ENCODE measurements at places on chromosomes 7 and 10.

GRCh38 chr7:16106869-16107268, 314.5 kb downstream of the CRPPA start:
- DNase-seq: no peak

DNA sequence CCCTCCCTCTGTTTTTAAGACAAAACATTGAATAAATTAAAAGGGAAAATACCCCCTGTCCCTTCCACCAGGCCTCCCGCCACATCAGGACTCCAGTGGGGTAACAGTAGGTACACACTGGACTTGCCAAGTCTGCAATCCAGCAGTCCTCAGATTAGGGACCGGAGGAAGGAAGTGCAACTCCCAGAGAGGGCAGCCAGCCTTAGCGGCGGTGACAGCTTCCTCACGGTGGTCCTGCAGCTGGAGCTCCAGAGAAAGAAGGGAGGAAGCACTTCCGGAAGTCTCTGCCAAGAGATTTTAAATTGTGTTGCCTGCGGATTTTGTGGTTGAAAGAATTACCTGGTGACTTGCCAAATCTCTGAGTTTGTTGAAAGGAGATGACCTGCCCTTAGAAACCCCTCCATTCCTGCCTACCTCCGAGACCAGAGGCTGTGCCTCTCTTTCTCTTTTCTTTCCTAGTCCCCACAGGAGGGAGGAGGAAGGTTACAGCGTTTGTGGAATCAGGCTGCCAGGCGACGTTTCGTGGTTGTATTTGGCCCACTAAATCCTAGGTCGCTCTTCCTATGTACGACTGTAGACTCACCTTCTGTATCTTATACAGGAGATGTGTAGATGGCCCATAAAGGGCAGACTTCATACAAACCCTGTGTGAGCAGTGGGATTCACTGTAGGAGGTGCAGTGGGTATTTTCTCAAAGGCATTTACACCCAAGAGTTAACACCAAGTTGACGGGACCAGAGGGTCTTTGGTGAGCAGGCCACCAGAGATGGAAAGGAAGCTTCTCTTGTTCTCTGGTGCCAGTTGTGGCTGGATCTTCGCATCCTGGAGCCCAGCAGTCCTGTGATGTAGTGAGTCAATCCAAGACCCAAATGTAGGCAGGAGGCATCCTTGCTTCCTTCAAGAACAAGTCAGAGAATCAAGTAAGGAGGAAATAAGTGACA, 77.9 kb downstream of the INSIG1 start:
- DNase-seq: no peak

DNA sequence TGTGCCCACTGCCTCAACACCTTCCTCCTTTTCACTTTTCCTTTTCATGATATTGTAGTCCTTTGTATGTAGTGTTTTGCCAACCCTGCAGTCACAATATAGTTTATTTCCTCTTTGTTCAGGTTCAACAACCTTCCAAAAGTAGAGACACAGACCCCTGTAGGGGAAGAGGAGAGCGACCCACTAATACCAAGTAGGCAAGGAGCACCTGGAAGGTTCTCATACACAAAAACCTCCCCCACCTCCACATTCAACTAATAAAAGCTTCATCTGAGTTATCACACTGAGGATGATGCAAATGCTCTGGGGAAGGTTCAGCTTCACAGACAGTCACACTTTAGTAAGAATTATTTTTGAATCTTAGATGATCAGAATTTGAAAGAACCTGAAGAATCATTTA, 41.6 kb downstream of the PIK3AP1 start:
- DNase-seq: no peak

DNA sequence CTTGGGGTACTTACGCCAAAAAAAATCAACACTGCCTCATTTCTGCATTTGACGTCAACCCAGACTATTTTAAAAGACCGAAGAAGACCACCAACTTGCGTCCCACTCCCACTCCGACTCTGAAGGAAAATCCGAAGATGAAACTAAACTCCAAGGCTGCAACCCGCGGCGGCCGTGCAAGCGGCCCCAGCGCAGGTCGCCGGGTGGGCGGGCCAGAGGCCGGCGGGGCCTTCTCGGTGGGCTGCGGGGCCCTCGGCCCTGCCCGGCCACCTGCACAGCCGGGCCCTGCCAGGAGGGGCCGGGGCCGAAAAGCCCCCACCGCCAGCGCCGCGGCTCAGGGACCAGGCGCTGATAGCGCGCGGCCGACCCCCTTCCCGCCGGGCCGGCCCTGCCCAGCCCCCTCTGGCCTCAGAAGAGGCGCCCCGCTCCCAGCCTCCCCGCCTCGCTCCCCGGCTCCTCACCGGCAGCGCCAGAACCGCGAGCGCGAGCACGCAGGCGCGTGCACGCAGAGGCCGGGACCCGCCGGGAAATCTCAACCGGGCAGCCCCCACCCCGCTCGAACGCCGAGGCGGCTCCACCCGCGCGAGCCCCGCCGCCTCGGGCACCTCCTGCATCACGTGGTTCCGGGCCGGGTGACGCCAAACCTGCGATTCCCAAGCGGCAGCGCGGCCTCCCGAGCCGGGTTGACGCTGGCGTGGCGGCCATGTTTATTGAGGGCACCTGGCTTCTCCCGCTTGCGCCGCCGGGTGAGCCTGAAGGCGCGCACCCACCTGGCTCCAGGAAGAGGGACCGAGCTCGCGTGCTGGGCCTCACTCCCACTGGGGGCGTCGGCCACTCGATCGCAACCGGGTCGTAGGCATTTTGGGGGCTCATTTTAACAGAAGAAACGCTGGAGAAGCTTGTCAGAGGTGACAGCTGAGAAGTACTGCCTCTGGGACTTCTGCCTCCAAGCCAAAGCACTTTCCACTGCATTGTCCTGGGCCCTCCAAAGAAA, at the start of gene C7orf25:
Gene C7orf25 (minus strand): TSS at position 617 of the 994 bp plus-strand sequence. CDS start 1,170 bp downstream, outside the sequence.
- DNase-seq: peak; percentile 91

DNA sequence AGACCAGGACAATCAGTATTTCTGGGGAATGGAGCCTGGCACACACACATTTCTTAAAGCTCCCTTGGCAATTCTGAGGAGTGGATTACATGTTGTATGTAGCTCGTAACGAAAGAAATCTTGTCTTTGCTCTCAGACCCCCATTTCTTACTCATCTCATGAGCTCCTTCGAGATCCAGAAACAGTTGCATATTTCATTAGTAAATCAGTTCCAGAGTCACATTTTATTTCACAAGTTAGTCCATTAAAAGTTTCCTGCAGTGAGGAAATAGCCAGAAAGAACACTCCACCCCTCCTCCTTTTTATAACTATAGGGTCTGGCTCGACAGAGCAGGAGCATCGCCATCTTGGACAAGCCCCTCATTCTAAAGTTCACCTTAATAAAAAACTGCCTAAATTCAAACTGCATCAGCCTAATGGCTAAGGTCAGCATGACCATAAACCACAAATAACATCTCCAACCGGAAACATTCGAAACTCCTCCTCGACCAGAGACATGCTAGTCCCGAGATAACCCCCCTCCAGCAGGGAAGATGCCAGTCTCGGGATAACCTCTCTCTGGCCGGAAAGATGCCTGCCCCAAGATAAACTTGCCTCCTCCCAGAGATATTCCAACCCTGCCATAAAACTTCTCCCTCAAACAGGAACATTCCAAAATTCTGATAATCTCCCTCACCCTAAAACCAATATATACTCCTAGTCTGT, 7.4 kb downstream of the EGFR start:
- DNase-seq: no peak

DNA sequence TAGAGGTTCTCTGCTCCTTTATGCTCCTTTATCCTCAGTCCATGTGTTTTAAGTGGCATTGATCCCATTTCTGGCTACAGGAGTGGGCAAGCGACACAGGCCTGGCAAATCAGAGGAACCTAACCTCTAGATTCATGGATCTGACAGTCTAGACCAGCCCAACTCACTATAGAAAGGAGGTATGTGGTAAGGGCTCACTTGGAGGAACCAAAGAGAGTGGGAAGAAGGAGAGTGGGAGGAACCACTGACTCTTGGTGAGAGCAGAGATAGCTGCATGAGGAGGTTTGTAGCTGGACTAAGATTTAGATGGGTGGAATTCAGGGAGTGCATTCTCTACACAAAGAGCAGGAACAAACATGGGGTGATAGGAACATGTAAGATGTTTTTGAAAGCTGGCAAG, 11.6 kb upstream of the FRAT1 start:
- no peak for DNase-seq

- DNase-seq: peak; percentile 38
Observed at GRCh38 chr10:119542988-119543813, 682 bp upstream of the RGS10 start.

DNA sequence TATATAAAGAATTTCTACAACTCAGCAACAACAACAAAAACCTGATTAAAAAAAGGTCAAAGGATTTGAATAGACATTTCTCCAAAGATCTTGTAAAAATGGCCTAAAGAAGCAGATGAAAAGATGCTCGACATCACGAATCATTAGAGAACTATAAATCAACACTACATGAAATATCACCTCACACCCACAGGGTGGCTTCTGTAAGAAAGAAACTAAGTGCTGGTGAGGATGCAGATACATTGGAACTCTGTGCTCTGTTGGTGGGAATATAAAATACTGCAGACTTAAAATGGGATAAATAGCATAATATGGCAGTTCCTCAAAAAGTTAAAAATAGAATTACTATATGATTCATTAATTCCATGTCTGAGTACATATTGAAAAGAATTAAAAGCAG, 38.3 kb upstream of the CDCA7L start:
- DNase-seq: no peak

DNA sequence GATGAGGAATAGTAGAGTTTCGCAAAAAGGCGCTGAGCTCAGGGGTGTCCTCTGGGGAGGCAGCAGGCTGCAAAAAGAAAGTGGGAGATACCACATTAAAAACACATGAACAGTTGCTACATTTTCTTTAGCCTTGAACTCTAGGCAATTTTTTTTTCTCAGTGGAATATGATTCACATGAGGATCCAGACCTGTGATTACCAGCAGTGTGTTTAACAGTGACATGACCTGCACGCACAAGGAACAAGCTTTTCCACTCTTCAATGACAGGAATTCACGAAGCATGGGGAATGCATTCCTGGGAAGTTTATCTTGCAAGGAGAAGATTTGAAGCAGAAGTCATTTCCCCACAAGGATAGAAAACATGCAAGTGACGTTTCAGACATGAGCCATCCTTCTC, 161.6 kb downstream of the ITGA8 start:
- no peak for DNase-seq

DNA sequence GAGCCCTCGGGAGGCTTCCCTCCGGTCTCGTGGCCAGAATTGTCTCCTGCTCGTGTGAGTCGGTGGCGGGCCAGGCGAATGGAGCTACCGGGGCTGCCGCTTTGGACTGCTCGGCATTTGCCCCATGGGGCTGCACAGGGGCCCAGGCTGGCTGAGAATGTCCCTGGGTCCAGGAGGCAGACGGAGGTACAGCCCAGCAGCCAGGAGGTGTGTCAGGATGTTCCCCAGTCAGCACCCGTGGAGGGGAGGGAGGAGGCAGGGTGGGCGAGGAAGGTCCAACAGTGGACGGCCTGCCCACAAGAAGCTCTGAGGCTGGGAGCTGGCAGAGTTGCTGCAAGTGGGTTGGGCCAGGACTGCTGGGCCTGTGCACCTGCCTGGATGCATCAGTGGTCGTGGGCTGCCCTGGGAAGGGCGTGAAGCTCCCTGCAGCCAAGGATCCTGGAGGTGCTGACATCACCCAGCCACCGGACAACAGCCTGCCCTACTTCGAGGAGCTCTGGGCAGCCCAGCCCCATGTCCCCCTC, 46.4 kb downstream of the PDGFA start:
- DNase-seq: no peak

DNA sequence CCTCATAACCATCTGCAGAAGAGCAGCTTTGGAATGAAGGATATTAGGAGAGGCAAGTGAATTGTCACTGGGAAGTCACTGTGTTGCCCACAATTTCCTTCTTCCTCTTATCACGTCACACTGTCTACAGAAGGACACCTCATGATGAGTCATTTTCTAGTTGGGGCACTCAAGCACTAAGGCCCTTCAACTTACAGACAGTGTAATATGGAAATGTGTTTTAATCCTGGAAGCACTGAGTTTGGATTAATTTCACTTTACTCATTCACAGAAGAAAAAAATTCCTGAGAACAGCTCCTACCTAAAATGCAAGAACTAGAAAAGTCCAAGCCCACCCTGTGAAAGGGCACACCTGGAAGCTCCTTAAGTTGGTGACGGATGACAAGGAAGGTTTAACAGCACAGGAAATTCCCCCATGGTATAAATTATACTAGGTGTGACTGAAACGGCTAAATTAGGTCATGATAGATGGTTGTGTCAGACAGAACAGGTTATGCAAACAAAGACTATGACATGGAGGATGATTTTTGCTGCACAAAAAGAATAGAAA, 56.6 kb downstream of the PARD3 start:
- DNase-seq: no peak

DNA sequence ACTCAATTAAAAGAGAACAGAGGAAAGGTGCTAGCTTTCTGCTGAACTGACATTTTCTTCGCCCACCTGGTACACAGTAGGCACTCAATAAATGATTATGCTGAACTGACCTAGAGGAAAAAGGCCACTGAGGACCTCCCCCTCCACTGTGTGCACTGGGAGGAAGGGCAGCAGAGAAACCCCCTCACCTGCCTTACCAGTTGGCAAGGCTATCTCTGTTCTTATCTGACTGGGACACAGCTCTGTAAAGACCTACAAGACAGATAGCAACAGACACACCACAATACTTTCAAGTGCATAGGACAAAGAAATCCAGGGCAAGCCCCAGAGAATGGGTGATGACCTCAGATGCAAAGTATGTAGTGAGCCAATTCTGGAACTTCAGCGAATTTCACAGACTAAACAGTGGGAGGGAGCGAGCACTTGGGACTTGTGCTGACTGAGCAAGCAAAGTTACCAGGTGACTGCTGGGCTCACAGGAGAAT, 30.4 kb downstream of the PDLIM1 start:
- DNase-seq: no peak

- DNase-seq: peak; percentile 83
Observed at GRCh38 chr10:110872145-110872983, 636 bp downstream of the PDCD4 start.

DNA sequence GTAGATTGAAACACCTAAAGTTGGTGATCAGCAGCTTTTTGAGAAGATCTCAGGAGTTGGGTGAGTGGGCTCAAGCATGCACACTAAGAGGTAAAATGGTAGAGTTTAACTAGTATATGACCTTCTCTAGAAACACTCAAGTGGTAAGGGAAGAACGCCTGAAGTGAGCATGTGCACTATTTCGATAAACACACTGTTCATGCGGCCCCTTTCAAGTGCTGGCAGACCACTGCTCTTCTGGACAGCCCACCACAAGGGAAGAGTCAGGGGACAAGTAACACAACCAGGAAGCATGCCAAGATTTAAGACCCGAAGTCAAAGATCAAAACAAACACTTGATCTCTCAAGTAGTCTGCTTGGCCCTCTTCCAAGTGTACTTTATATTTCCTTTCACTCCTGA, 519.5 kb upstream of the ZWINT start:
- DNase-seq: no peak

DNA sequence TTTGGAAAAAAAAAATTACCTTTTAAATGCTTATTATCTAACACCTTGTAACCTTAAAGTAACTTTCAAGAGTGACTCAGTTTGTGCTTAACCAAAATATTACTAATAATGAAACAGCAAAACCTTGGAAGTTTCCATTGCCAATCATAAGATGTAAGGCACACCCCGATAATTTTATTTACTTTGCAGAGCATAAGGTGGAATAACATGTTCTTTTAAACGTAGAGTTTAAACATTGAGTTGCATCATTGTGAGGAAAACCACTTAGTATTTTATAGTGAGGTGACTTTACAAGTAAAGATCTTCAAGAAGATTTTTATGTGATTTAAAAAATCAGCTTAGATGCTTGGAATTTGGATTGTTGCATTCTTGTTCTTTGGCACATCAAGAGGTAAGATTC, at the start of gene PNLIPRP3:
Gene PNLIPRP3 (plus strand): TSS at position 177 of the 400 bp plus-strand sequence. CDS start 166 bp downstream, at position 343.
- DNase-seq: no peak

Measured in effector memory CD4-positive, alpha-beta T cell (primary cell).